HuH-7.5 (cell line): ENCODE measurements at places on chromosomes 6 and 20.

DNA sequence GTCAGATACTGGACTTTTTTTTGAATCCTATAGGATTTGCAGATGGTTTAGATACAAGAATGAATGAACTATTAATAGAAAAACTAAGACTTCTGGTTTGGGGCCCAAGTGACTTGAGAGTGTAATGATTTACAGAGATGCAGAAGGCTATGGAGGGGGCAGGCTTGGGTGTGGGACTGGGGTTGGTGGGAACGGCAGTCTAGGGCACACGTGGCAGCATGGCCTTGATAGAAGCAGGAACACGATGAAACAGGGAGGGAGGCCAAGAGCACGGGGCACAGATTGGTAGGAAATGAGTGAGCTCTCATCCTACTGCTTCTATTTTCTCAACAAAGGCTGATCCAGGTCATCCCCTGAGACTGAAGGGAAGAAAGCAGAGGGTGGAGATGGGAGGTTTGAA is 3.4 kb upstream of the UST start:
- DNase-seq, result no peak

- no peak for DNase-seq
Observed at GRCh38 chr20:43829951-43830690, 84.5 kb upstream of the TOX2 start.

- peak; percentile 55 for DNase-seq
Observed at GRCh38 chr20:32336918-32337347, 21.2 kb upstream of the ASXL1 start.

DNA sequence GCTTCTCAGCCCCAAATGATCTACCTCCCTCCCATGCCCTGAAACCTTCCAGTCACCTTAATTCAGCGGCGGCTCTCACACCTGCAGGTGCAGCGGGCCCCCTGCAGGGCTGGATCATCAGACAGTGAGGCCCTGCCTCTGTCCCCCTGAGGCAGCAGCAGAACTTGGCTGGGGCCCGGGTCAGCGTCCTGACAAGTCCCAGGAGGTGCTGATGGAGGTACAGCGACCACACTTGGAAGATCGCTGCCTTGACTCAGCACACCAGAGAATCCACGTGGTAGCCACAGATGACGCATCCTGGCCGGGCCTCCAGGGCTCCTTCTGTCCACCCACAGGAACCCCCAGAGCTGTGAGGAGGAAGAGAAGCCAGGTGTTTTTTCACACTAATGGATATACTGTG is 116.4 kb upstream of the THBS2 start:
- no peak for DNase-seq

- no peak for DNase-seq
Observed at GRCh38 chr6:97850458-97851212, 567.6 kb upstream of the MMS22L start.

- no peak for DNase-seq
Observed at GRCh38 chr20:50052550-50053361, 60.2 kb downstream of the UBE2V1 start.

- no peak for DNase-seq
Observed at GRCh38 chr6:38262026-38262425, 377.7 kb downstream of the BTBD9 start.

- DNase-seq, result no peak
Observed at GRCh38 chr20:44494266-44494665, 18.6 kb downstream of the TTPAL start.

GRCh38 chr6:38586992-38587391 is 52.7 kb downstream of the BTBD9 start:
- DNase-seq, result no peak

DNA sequence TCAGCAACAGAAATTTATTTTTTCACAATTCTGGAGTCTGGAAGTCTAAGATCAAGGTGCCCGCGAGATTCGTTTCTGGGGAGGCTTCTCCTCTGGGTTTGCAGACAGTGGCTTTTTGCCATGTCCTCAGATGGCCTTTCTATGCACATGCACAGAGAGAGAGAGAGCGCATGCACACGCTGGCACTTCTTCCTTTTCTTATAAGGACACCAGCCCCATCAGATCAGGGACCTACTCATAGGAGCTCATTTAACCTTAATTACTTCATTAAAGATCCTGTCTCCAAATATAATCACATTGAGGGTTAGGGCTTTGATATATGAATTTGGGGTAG is 260.7 kb upstream of the PLCB4 start:
- DNase-seq, result no peak

DNA sequence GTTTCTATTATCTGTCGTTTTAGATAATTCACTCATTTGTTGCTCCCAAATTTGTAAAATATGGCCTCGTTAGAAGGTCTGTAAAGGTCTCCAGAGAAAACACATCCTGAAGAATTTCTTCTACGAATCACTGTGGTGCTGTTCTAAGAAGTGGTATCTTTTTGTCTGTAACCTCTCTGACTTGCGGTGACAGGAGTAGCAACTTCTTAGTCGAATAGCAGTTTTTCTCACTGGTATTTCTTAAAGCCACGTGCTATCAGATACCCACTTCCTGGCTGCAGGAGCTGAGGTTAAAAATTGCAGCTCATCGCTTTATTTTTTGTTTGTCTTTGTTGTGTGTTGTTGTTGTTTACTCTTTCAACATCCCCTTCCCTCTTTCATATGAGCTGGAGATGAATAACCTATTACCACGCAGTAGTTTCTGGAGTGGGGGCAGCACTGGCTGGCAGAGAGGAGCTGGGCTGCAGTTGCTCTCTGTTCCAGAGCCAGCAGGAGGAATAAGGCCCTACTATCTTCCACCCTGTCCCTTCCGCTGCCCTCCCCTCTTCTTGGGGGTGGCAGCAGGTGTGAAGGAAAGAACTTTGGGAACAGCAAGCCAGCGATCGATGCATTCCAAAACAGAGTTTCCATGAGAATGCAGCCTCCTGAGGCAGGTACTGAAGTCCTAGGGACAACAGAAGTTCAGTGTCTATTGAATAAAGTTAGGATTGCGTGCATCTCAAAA is 64.7 kb downstream of the C6orf118 start:
- DNase-seq, result no peak

- DNase-seq, result no peak
Observed at GRCh38 chr20:57698867-57699275, 10.9 kb downstream of the PMEPA1 start.

GRCh38 chr6:113997116-113997515 is 26.2 kb upstream of the HDAC2 start:
- no peak for DNase-seq

- no peak for DNase-seq
Observed at GRCh38 chr6:137610702-137611101, 116.5 kb upstream of the OLIG3 start.

- peak; percentile 11 for DNase-seq
Observed at GRCh38 chr6:17156112-17156921, 54.5 kb downstream of the STMND1 start.

GRCh38 chr20:18669241-18670019 is 81.6 kb downstream of the DTD1 start:
- no peak for DNase-seq

GRCh38 chr6:31419842-31420241 is 16.4 kb downstream of the MICA start:
- no peak for DNase-seq

- no peak for DNase-seq
Observed at GRCh38 chr20:41403604-41404003, 37.0 kb upstream of the EMILIN3 start.

DNA sequence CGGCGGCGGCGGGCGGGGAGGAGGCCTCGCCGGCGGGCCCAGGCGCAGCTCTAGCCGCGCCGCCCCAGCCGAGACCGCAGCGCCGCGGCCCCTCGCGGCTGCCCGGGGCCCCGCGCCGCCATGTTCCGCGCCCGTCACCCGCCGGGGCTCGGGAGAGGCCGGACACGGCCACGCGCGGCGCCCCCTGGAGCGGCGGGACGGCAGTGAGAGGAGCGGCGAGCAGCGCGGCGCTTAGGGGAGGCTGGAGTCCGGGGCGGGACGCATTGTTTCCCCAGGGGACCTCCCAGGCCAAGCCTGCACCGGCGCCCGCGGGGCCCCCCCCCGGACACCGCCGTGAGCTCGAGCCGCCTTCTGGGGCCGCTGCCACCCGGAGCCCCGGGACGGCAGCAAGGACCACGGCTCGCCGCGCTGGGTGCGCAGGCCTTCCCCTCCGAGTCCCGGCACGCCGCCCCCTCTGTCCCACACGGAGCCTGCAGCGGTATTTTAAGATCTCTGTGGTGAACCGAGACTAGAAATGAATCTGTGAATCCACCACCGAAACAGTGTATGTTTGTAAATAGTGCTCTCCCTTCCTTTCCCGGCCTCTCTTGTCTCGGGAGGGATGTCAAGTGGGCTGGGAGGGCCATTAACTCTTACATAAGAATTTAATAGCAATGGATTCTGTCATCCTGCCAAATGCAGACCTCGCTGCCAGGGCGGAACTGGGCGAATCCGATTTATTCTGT is 424 bp upstream of the KIF13A start:
- peak; percentile 60 for DNase-seq

GRCh38 chr6:52293067-52293466 is 8.5 kb upstream of the MCM3 start:
- DNase-seq, result no peak

DNA sequence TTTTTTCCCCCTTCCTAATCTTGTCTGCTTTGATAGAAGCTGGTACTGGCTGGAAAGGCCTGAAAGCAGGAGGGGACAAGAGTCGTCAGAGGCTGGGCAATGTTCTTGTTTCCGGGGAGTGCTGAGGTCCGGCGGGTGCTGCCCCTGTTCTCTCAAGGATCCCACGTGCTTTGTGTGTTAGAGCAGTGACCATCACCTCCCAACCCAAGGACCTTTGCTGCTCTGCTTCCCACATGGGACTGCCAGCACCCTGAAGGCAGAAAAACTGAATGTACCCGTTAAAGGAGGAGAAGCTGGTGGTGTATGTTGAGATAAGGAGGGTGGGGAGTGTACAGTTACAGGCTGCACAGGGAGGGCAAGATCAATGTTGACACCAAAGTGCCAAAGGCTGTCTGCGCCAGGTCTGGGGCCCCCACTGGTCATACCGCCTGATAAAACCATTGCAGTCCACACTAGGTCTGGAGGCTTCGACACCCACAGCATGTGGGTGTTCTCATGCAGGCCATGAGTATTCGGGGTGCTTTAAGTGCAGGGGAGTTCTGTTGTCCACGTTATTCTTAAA is 15.0 kb downstream of the C20orf173 start:
- DNase-seq, result no peak

- no peak for DNase-seq
Observed at GRCh38 chr6:157556671-157557430, 175.9 kb downstream of the ZDHHC14 start.

DNA sequence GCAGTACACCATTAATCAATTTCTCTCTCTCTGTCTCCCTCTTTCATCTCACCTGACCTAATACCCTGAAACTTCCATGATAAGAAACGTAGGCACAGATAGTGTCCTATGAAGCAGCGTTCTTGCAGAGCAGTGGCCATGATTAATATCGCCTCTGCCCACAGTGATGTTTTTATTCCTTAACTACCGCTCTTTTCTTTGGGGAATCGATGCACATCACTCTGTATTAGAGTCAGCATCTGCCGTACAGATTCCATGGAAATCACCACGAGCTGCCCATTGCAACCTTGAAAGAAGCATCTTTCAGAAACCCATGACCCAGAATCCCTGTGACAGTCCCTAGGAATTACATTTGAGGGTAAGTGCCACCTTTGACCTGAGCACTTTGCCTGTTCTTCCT is 152.0 kb upstream of the ECI2 start:
- DNase-seq, result no peak

GRCh38 chr20:2364044-2364443 is 16.7 kb upstream of the TGM6 start:
- no peak for DNase-seq

DNA sequence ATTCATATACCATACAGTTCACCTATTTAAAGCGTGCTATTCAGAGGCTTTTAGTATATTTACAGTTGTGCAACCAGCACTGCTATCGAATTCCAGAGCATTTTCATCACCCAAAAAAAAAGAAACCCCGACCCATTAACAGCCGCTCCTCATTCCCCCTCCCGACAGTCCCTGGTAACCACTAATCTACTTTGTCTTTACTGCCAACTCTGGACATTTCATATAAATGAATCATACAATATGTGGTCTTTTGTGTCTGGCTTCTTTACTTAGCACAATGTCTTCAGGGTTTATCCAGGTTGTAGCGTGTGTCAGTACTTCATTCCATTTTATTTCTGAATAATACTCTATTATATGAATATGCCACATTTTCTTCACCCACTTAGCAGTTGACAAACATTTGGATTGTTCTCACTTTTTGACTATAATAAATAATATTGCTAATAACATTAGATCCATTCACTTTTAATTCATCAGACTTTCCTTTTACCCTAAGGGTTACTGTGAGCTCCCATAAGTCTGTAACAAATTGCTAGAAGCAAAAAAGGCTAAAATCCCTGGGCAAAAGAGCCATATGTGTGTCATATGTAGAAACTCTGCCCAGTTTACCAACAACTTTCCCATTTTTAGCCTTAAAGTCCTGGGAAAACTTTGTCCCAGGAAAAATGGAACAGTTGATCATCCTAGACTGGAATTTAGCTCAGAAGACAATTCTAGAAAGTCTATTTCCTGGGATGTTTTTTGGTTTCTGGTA is 23.2 kb upstream of the ROS1 start:
- no peak for DNase-seq

DNA sequence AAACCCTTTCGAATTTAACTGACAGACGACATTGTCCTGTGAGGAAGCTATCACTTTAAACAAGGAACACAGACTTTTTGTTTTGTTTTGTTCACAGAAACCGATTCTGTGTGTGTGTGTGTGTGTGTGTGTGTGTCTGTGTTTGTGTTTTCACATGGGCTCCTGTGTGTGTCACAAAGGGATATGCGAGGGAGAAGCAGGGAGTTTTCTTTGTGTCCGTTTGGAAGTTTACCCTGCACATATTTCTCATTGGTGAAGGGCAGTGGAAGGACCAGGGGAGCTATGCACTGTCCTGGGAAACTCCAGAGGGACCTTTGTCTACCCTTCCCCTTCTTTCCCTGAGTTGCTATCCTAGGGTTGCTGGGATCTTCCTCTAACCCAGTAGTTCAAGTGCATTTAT is 17.7 kb downstream of the POM121L2 start:
- DNase-seq, result no peak

GRCh38 chr20:1493536-1493935 is 2.3 kb upstream of the SIRPB2 start:
- DNase-seq, result no peak

GRCh38 chr6:28393912-28394662 is 5.5 kb downstream of the ZSCAN12 start:
- DNase-seq, result no peak

- no peak for DNase-seq
Observed at GRCh38 chr6:16740097-16740496, 21.2 kb downstream of the ATXN1 start.

DNA sequence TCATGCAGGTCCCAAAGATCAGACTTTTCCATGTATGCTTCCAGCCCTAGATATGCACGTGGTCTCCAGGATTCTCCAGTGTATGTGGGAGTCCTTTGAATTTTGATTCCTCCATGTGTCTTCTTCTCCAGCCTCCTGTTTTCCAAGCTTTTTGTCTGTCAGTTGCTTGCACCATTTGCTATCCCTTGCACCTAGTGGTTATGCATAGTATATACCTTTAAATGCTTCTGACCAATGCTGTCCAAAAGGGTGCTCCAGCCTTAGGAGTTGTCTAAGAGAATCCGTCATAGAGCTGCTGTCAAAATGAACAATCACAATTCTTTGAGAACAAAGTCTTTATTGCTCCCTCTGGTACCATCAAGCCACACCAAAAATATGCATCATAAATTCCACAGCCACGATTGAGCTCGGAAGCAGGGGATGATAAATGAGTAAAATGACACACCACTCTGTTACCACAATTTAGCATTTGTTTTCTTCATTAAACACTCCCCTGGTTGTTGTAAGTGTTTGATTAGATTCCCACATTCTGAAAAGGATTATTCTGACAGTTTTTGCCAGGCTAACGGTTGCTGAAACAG is 706.2 kb upstream of the GJE1 start:
- no peak for DNase-seq
